ENCODE measurements at places on chromosomes 5 and 9.

DNA sequence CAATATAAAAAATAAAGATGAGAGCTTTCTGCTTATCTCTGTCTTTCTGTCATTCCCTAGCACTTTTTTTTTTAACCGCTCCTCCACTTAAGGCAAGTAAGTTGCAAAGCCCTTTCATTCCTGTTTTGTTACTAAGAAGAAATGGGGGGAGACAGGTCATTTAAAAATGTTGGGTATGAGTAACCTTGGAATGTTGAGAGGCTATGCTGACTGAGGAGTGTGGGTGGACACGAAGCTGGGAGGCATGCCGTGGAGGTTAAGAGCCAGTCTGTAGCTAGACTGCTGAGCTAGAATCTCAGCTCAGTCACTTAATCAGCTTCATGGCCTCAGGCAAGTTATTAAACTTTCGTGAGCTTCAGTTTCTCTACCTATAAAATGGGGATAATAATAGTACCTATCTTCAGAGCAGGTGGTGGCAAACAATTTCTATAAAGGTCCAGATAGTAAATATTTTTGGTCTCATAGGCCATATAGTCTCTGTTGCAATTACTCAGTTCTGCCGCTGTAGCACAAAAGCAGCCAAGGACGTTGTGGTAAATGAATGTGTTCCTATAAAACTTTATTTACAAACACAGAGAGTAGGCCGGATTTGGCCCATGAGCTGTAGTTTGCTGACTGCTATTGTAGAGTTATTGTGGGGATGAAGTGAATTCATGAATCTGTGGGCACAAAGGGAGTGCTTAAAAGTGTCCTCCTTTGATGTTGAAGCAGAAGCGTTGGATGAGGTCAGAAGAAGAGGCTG, 220.0 kb downstream of the GABBR2 start:
- DNase-seq = no peak

DNA sequence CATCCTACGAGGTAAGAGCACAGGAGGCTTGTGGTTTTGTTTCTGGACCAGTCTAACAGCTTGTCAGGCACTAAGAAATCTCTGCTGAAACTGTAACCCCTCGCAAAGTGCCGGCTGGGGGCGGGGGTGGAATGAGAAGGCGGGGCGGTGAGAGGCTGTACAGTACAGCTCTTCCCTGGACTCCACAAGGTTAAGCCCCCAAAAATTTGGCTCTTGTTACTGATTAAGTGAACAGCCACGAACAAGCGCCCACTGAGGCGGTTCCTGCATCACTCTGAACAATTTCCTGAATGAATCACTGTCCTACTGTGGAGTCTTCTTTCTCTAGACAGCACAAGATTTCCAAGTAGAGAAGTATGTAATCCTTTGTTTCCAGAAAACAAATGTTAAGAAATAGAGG, 6.8 kb downstream of the FBP2 start:
- DNase-seq = no peak

- DNase-seq = no peak
Measured at GRCh38 chr9:69606089-69606488, 66.1 kb downstream of the APBA1 start.

- DNase-seq = no peak
Measured at GRCh38 chr9:93207326-93207814, 23.4 kb downstream of the WNK2 start.

- no peak for DNase-seq
Measured at GRCh38 chr5:23483090-23483489, 24.3 kb upstream of the PRDM9 start.

DNA sequence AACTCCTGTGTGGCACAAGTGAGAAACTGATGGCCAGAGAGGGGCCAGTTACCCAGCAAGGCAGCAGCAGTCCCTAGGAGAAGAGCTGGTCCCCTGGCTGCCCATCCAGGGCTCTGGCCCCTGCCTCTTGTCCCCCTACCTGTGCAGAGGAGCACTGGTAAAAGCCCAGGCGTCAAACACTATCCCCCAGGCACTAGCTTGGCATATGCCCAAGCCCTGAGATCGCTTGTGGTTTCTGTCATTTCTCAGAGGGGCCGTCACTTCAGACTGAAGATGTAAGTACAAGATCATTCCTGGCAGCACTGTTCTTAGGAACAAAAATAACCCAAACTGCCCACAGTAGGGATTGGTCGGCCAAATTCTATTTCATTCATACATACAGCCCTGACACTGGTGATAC, 53.9 kb downstream of the COL15A1 start:
- no peak for DNase-seq

DNA sequence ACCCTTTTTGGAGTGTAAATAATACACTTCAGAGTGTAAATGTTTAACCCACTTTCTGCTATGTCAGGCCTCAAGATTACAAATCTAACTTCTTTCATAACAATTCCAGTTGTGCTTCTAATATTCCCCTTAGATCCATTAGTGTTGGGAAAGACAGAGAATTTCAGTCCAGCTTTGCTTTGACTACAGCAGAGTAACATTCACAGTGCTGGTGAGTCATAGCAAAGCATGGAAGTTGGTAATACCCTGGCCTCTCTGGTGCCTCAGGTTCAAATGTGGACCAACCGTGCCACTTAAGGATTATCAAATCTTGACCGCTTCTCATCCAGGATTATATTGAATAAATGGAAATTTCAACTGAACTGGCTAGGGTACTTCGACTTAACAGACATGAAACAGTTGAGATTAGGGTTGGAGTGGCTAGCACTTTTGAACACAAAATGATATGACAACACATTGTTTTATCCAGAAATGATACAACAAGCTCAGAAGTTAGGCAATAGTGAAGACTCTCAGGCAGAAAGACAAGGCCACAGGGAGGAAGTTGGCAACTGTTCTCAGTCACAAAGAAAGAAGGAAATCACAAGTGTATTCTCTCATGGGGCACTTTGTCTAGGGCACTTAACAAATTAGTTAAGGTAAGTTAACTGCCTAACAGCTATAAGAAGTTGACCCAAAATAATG, 24.4 kb upstream of the RASA1 start:
- DNase-seq = no peak

- DNase-seq = no peak
Measured at GRCh38 chr9:16524823-16525222, 345.6 kb downstream of the BNC2 start.

DNA sequence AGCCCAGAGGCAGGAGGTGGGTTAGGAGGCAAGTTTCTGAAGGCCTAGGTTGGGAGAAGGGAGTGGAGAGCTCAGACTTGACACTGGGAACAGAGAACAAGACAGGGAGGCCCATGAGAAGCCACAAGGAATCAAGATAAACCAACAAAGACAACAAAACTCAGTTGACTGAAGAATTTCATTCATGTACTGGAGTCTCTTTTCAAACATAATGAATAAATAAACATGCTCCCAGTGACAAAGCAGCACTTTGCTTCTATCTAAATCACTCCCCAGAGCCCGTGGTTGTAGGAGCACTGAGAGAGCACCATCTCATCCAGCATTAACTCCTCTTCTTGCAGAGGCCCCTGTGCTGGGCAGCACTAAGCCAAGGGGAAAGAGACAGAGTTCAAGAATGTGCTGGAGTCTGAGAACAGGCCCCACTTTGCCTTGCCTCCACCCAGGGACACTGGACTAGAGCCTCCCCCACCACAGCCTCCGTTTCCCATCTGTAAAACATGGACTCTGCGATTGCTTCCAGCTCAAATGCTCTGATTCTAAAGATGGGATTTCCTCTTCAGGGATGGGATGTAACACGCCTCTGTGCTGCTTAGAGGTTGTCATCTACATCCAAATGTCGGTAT, 282.0 kb downstream of the SPOCK1 start:
- DNase-seq = no peak

GRCh38 chr9:136828474-136829140, 13.7 kb upstream of the AJM1 start:
- no peak for DNase-seq

DNA sequence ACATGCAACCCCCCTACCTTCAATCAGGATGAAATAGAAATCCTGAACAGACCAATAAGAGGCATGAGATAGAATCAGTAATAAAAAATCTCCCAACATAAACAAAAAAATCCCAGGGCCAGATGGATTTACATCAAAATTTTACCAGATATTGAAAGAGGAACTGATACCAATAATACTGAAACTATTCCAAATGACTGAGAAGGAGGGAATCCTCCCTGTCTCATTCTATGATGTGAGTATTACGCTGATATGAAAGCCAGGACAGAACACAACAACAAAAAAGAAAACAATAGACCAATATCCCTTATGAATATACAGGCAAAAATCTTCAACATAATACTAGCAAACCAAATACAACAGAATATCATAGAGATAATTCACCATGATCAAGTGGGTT, 109.0 kb upstream of the SMC2 start:
- DNase-seq = no peak

GRCh38 chr5:59617186-59617771, 276.2 kb downstream of the PDE4D start:
- no peak for DNase-seq

DNA sequence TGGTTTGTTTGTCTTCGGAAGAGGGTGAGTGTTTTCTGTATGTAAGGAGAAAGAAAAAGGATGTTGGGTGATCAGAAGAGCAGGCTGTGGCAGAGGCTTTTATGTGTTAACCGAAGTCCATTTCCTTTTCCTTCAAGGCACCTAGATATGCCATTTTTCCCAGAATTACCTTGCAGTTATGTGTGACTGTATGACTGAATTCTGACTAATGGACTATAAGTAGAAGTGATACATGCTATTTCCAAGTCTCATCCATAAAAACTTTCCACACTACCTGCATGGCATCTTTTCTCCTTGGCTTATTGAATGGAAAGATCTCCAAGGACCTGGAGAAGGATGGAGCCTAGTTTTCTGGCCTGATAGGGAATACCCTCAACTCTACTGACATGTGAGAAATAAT, 10.6 kb upstream of the NDUFS4 start:
- no peak for DNase-seq

GRCh38 chr5:145553177-145553576, 282.0 kb downstream of the PRELID2 start:
- no peak for DNase-seq

GRCh38 chr9:92728831-92729734, 35.5 kb downstream of the BICD2 start:
- peak; percentile 75 for DNase-seq

GRCh38 chr5:34511063-34511462, 145.1 kb upstream of the RAI14 start:
- DNase-seq = no peak

- no peak for DNase-seq
Measured at GRCh38 chr5:132439521-132440089, 51.0 kb downstream of the IRF1 start.

- DNase-seq = no peak
Measured at GRCh38 chr5:172887692-172888091, 53.6 kb downstream of the ERGIC1 start.

DNA sequence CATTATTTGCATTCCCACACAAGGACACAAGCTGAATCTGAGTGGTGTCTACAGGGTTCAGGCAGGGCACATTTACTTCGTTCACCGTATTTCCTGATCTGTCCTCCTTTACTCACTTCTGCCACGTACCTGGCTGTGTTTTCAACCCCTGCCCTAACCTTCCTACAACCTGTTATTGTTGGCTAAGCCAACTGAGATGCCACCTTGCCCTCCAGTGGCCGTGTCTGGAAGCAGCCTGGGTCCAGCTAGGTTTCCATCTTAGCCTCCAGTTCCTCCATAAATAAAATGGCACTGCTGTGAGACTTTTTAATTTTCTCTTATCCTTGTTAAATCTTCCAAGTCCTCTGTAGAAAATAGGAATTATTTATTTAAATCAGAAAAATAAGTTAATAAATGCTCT, 64.8 kb downstream of the ATP10B start:
- no peak for DNase-seq

- DNase-seq = peak; percentile 55
Measured at GRCh38 chr9:37801287-37801850, 772 bp downstream of the DCAF10 start.

- DNase-seq = no peak
Measured at GRCh38 chr9:92349771-92350739, 24.3 kb downstream of the CENPP start.

- DNase-seq = no peak
Measured at GRCh38 chr5:127814588-127814973, 111.4 kb downstream of the CCDC192 start.

GRCh38 chr5:142969186-142969585, 199.0 kb downstream of the ARHGAP26 start:
- no peak for DNase-seq

DNA sequence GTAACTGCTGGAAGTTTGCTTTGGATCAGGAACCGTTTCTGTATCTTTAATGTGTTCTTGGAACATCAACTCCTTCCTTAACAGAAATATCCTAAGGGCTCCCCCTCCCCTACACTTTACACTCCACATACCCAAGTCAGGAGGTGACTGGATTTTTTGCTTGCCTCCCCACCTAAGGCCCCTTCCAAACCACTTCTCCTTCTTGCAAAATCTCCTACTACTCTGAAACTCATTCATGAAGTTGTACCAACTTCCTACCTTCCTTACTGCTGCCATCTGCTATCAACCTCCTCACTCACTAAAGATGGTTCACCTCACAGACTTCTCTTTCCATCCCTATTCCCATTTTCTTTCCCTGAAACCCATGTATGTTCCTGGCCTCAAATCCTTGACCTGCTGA, 16.1 kb downstream of the TXN start:
- no peak for DNase-seq

DNA sequence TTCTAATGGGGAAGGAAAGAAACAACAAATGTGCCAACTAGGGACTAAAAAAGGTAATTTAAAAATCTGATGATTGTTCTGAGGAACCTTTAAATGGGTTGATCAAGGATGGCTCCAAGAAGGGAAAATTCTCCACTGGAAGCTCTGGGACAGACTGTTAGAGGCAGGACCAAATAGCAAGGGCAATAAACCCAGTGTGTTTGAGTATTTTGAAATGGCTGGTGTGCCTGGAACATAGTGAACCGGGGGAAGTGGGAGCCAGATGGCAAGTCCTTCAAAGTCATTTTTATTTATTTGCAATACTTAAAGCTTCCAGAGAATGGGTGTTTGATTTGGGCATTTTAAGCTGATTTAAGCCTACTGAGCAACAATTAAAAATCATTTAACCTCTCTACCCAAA, 587.7 kb upstream of the MEF2C start:
- DNase-seq = no peak

GRCh38 chr9:109967651-109968642, 187.9 kb downstream of the PALM2AKAP2 start:
- peak; percentile 43 for DNase-seq

DNA sequence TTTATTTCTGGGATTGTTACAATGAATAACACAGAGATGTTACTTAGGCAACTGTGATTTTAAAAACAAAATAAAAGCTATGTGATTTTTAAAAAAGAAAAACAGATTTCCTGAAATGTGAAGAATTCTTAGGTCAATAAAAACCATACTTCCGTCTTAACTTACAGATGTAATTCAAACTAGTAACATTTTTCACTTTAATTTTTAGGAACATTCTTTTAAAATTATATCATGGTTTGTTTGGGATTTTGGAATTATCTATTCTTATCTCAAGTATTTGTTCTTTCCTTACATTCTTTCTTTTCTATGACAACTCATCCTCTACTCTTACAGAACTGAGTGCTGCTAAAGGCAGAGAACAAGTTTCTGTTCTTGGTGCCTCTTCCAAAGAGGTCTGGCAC, 159.5 kb downstream of the RAPGEF6 start:
- no peak for DNase-seq

GRCh38 chr9:1005043-1005667, 28.7 kb downstream of the DMRT3 start:
- DNase-seq = peak; percentile 54
